ENCODE measurements at places on chromosomes 2 and 18.

GRCh38 chr18:4603955-4604354, 148.8 kb upstream of the DLGAP1 start:
- DNase-seq = no peak

DNA sequence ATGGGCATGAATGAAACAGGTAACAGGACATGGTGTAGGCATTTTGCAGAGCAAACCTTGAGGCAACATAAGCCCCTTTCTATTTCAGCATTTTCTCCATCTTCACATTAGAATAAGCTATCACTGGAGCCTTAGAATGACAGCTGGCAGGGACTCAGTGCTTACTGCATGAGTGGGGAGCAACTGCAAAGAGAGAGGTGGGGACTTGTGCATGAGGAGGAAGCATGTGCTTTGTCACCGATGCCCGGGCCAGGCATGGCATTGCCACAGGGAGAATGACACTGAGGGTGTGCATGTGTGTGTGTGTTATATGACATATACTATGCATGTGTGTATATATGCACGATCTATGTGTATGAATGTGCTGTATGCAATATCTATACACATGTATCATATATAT, 258.2 kb upstream of the RAB6C start:
- DNase-seq = no peak

GRCh38 chr2:96118698-96119388, 2.5 kb upstream of the ADRA2B start:
- DNase-seq = no peak

GRCh38 chr18:77119101-77119850, 13.3 kb downstream of the MBP start:
- DNase-seq = no peak

GRCh38 chr18:46867367-46868143, 49.8 kb downstream of the PIAS2 start:
- DNase-seq = no peak

DNA sequence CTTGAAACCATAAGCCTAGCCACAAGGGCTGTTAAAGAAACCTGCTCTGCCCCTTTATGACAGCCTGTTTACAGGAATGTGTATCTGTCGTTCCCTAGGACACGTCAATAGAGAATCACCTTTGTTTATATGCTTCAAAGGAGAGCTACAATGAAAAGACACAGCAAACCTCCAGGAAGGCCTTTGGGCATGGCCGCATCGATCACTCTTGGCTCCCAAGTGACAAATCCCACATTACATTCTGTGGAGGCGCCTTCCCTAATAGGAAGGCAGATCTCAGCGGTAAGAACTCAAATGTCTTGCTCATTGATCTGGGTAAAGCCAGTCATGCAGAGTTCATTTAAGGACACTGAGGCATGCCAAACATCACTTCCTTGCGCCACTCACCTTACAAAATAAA, 26.5 kb downstream of the KIAA2012 start:
- DNase-seq = no peak

- DNase-seq = no peak
Observed at GRCh38 chr2:201517094-201517493, 65.6 kb downstream of the STRADB start.

GRCh38 chr2:16118611-16119590, 178.6 kb downstream of the MYCN start:
- DNase-seq = no peak

- DNase-seq = no peak
Observed at GRCh38 chr18:22293417-22293816, 124.0 kb downstream of the GATA6 start.

- no peak for DNase-seq
Observed at GRCh38 chr2:88265352-88266303, 95.5 kb downstream of the THNSL2 start.

- no peak for DNase-seq
Observed at GRCh38 chr2:239025096-239025801, 177.4 kb downstream of the TWIST2 start.

DNA sequence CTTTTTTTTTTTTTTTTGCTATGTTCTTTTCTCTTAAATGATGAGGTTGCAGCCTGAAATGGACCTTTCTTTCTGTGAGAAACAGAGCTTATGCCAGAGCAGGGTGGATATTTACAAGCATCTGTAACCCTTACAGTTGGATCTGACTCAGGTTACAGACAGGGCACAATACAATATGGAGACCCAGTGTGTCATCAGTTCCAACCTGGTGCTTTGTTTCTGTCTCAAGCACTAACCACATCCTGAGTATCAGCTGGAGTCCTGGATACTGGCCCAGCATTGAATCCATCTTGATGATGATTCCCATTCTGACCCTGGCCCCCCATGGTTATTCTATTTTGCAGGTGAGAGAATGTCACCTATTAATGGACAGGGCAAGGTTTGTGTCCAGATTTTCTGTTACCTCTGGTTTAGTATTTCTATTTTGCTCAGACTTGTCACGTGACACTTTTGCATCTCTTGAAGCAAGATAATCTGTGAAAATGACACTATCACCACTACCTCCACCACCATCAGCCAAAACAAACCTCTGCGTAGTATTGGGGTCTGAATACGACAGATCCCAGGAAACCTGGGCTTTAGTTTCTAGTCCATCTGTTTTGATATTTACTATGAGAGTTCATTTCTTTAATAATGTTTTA, 174.0 kb downstream of the CCDC85A start:
- no peak for DNase-seq

- peak; percentile 18 for DNase-seq
Observed at GRCh38 chr2:225282858-225283710, 116.4 kb upstream of the NYAP2 start.

GRCh38 chr2:98300141-98300874, 45.9 kb upstream of the CNGA3 start:
- no peak for DNase-seq

DNA sequence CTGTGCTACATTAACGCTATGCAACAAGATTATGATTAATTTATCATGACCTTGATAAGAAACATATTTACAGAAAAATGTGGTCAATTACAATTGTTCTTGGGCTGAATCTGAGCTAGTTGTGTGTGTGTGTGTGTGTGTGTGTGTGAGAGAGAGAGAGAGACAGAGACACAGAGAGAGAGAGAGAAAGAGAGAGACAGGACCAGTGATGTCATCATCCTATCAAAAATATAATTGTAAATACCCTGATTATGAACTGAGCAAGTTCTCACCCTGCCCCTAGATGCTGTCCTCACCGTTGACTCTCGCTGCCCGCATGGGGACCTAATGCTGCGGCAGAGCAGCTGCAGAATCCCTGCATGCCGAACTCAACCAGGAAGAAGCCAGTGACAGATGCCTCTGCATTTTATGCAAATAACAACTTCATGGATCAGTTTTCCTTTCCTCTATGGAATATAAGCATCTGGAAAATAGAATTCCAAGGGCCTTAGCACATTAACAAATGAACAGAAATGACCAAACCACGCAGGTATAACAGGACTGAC, 512.5 kb downstream of the PLCL1 start:
- no peak for DNase-seq

- DNase-seq = no peak
Observed at GRCh38 chr2:156077041-156077742, 255.3 kb downstream of the NR4A2 start.

GRCh38 chr18:44474591-44474990, 206.1 kb upstream of the SETBP1 start:
- DNase-seq = no peak

DNA sequence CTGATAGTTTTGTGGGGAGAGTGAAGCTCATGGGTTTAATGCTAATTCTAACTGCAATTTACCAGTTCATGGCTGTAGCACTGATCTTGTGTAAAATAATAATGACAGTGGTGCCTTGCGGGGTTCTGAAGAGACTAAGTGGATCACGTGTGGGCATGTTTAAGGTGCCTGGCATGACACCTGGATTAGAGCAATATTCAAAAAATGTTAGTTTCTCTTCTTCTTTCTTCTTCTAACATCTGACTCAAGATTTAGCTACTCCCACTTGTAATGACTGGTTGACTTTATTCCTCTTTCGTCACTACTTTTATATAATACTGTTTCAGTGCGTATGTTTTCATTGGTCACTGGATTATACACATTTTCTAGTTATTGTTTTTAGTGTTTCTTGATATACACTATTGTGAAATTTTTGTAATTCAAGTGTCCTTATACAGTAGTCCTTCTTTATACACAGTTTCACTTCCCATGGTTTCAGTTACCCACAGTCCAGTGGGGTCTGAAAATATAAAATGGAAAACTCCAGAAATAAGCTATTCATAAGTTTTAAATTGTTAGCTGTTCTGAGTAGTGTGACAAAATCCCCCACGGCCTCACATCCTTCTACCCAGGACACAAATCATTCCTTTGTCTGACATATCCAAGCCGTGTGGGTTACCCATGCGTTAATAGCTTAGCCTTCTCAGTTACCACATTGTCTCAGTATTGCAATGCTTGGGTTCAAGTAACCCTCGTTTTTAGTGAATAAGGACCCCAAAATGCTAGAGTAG, 662.2 kb upstream of the CNTNAP5 start:
- no peak for DNase-seq

DNA sequence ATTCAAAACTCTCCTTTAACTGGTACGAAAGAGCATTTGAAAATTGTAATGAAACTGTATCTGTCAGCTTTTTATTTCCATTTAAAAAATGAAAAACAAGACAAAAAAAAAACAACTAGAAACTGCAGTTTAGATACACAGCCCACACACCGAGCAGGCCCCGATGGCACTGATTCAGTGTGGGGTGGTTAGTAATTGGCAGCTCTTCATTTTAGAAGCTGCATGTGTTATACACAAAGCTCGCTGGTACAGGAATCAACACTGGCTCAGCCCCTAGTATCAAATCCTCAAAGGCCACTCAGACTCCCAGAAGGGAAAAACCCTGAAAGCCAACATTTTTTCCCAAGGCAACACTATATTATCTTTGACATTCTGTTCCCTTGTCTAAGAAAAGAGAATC, 30.5 kb upstream of the RMDN2 start:
- DNase-seq = no peak

- no peak for DNase-seq
Observed at GRCh38 chr2:109478906-109479493, 134.8 kb downstream of the SEPTIN10 start.

- no peak for DNase-seq
Observed at GRCh38 chr2:169709981-169710380, 15.7 kb downstream of the PHOSPHO2 start.
